ENCODE measurements at places on chromosomes 5 and 9. TPM values are rescaled to one million over a fixed set of nuclear protein-coding genes. Genes with fewer than 3 reads are reported as not detected.

Gene IL5
- not detected for total RNA-seq

- H3K36me3 ChIP-seq = peaks cover 3% of the 10 kb centered on the region
- no peaks in the 10 kb centered on the region for H3K27me3 ChIP-seq
- H3K27ac ChIP-seq = no peak overlapping the region
- H3K4me3 ChIP-seq = no peak overlapping the region
These were observed 53.0 kb upstream of the RETREG1 start for GRCh38 chr5:16669776-16670175.

Gene VLDLR
- total RNA-seq = 22.5 TPM

- H3K36me3 ChIP-seq = no peaks in the 10 kb centered on the region
- H3K27ac ChIP-seq = no peak overlapping the region
- H3K4me3 ChIP-seq = no peak overlapping the region
- H3K4me1 ChIP-seq = no peaks in the 10 kb centered on the region
- no peaks in the 10 kb centered on the region for H3K27me3 ChIP-seq
- peak; percentile 16 for DNase-seq
These were observed 103.3 kb downstream of the SREK1 start for GRCh38 chr5:66247176-66247960.

GRCh38 chr5:39024005-39024404 lies 50.2 kb downstream of the RICTOR start:
- no peaks in the 10 kb centered on the region for H3K4me1 ChIP-seq
- no peaks in the 10 kb centered on the region for H3K27me3 ChIP-seq
- no peak for DNase-seq
- H3K4me3 ChIP-seq = no peak overlapping the region

GRCh38 chr9:37141015-37141414 lies 20.6 kb downstream of the ZCCHC7 start:
- DNase-seq = no peak
- no peak overlapping the region for H3K27ac ChIP-seq
- no peaks in the 10 kb centered on the region for H3K4me1 ChIP-seq
- no peaks in the 10 kb centered on the region for H3K27me3 ChIP-seq

DNA sequence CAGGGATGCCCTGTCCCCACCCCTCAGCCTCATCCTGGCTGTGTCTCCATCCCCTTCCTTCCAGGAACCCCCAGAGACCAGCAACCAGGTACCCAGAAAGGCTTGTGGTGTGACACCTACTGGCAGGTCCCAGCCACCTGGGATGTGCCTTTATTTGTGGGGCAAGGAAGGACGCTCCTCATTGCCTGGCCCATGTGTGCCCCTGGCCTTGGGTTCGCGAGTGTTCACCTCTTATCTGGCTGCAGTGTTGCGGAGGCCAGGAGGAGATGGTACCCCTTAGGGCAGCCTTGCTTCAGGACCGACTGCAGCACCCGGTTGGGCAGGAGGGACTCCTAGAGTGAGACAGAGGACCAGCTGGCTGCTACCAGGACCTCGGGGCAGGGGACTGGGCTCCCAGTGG lies 8.8 kb downstream of the C9orf50 start:
- DNase-seq = no peak
- H3K4me1 ChIP-seq = peaks cover 24% of the 10 kb centered on the region
- H3K4me3 ChIP-seq = no peak overlapping the region
- H3K27me3 ChIP-seq = no peaks in the 10 kb centered on the region
- H3K27ac ChIP-seq = no peak overlapping the region
- H3K36me3 ChIP-seq = no peaks in the 10 kb centered on the region

DNA sequence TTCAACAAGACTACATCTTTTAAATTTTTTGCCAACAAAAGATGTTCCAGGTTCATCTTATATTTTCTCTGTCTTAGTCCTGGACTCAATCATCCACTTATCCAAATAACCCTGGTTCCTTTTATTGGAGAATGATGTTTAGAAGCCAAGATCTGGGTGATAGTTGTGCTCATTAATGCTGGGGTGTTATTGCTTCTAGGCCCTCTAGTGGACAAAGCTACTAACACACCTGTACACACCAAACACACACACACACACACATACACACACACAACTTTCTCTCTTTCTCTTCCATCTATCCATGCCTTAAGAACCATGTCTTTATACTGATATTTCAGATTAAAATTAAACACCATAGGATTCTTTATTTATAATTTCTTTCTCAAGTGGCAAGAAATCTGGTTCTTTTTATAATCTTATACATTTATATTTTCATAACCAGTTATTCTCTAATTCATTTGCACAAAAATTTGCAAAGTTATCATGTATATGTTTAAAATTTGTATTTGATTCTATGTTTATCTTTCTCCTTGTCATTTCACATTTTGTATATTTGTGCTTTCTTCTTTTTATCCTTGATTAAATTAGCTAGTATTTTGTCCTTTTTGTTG lies 179.1 kb upstream of the SMIM23 start:
- no peak for DNase-seq
- H3K36me3 ChIP-seq = no peaks in the 10 kb centered on the region
- no peak overlapping the region for H3K27ac ChIP-seq
- no peak overlapping the region for H3K4me3 ChIP-seq

DNA sequence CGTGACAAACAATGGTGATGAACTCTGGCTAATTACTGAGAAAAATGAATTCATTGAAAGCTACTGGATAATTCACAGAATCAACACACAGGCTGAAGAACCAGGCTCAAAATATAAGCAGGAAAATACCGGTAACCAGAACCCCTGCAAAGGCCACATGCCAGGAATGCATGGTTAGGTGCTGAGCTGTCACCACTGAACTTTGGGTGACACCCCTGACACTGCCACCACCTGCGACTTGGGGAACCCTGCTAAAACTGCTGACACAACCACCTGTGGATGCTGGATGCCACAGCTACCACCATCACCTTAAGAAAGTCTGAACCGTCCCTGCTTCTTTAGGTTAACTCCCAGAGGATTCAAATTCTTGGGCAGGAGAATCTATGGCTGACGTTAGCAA lies 72.0 kb upstream of the NR4A3 start:
- H3K27me3 ChIP-seq = no peaks in the 10 kb centered on the region
- H3K27ac ChIP-seq = no peak overlapping the region
- no peak for DNase-seq
- no peaks in the 10 kb centered on the region for H3K36me3 ChIP-seq

GRCh38 chr5:32290922-32291321 lies 21.8 kb downstream of the MTMR12 start:
- H3K4me3 ChIP-seq = no peak overlapping the region
- H3K4me1 ChIP-seq = no peaks in the 10 kb centered on the region
- no peaks in the 10 kb centered on the region for H3K27me3 ChIP-seq
- H3K27ac ChIP-seq = no peak overlapping the region
- DNase-seq = no peak
- no peaks in the 10 kb centered on the region for H3K36me3 ChIP-seq

Gene MYOZ3
- total RNA-seq = 0.92 TPM

Gene ARSI
- total RNA-seq = 27.9 TPM

Gene FREM1
- total RNA-seq = 27.7 TPM

DNA sequence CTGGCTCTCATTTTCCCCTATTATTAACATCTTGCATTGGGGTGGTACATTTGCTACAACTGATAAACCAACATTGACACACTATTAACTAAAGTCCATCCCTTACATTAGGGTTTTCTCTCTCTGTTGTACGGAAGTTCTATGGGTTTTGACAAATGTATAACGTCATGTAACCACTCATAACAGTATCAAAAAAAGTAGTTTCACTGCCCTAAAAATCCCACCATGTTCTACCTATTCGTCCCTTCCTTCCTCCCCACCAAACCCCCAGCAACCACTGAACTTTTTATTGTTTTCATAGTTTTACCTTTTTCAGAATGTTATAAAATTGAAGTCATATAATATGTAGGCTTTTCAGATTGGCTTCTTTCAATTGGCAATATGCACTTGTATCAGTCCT lies 40.1 kb downstream of the MLLT3 start:
- H3K27ac ChIP-seq = no peak overlapping the region
- H3K36me3 ChIP-seq = no peaks in the 10 kb centered on the region
- peaks cover 2% of the 10 kb centered on the region for H3K4me1 ChIP-seq
- DNase-seq = no peak

Gene ZFR
- total RNA-seq = 93.3 TPM

GRCh38 chr5:111070272-111071134 lies 1.0 kb upstream of the TSLP start:
- no peak overlapping the region for H3K4me3 ChIP-seq
- peak; percentile 53 for DNase-seq
- H3K27me3 ChIP-seq = peaks cover 84% of the 10 kb centered on the region
- no peak overlapping the region for H3K27ac ChIP-seq

DNA sequence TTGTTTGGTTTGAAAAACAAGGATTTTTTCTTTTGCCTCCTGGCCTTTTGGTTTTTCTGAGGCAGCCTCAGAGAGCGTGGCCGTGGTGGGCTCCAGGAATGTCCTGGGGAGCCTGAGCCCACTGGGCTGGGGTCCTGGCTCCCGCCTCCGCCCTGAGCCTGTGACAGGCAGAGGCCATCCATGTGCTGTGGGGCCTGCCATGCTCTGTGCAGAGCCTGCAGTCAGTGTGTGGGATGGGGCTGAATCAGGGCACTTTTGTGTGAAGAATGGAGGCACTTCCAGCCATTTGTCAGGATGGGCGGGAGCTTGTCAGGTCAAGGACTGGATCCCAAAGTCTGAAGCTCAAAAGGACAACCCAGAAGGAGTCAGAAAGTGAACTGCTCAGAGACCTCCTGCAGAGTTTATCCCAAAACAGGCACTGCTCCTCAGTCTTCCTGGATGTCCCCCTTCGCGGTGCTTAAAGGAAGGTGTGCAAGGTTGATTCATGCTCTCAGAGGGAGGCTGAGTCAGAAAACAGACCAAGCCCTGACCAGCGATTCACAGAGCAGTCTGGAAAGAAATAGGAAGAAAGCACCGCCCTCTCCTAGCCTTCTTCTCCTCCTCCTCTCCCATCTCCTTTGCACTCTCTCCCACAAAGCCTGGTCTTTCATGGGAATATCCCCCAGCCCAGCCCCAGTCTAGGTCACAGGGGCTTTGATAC lies 53.2 kb downstream of the MVB12B start:
- H3K36me3 ChIP-seq = no peaks in the 10 kb centered on the region
- H3K27ac ChIP-seq = no peak overlapping the region
- peaks cover 22% of the 10 kb centered on the region for H3K4me1 ChIP-seq

Gene FOXD4L6
- total RNA-seq = not detected

DNA sequence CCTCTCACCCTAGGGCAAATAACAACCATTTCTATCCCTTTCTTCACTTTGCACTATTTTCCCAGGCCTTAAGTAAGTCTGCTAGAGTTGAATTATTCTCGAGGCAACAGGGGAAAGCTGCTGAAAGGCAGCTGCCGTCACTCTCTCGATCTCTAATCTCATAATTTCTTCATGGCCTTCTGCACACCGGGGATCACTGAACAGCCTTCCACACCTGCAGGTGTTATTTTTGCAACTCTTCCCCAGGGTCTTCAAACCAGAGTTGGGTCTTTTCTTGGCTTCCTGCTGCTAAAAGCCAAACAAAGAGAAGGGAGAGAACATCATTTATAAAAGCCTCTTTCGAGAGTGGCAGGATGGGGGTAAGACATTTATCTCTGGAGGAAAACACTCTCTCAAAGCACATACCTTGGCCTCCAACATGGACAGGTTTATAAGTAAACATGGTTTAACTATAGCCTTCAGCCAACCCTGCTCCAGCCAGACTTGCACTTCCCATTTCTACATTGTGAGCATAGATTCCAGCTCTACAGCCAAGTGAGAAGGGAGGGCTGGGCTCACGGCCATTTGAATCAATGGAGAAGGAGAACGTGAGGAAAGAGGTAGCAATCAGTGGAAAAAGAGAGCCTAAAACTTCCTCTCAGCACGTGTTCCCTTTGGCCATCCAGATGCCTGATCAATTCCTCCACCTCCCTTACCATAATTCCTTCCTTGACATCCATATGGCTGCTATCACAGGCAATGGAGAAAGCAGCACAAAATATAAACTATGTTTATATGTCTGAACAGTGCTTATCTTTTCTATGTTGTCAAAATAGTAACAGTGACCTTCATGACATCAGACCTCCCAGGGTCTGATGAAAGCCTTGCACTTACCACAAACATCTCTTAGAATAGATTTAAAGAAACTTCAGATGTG lies 464.9 kb downstream of the TLE1 start:
- no peaks in the 10 kb centered on the region for H3K4me1 ChIP-seq
- H3K27me3 ChIP-seq = no peaks in the 10 kb centered on the region
- no peak for DNase-seq
- H3K36me3 ChIP-seq = no peaks in the 10 kb centered on the region
- H3K4me3 ChIP-seq = no peak overlapping the region

- H3K27ac ChIP-seq = no peak overlapping the region
- no peaks in the 10 kb centered on the region for H3K36me3 ChIP-seq
- H3K4me3 ChIP-seq = no peak overlapping the region
- no peaks in the 10 kb centered on the region for H3K4me1 ChIP-seq
These were observed 264.6 kb downstream of the TMEM167A start for GRCh38 chr5:82812575-82812974.

- no peak overlapping the region for H3K27ac ChIP-seq
- no peak for DNase-seq
- H3K27me3 ChIP-seq = peaks cover 27% of the 10 kb centered on the region
- H3K4me3 ChIP-seq = no peak overlapping the region
- H3K36me3 ChIP-seq = no peaks in the 10 kb centered on the region
These were observed 1.5 kb downstream of the FAM78A start for GRCh38 chr9:131274674-131275331.

DNA sequence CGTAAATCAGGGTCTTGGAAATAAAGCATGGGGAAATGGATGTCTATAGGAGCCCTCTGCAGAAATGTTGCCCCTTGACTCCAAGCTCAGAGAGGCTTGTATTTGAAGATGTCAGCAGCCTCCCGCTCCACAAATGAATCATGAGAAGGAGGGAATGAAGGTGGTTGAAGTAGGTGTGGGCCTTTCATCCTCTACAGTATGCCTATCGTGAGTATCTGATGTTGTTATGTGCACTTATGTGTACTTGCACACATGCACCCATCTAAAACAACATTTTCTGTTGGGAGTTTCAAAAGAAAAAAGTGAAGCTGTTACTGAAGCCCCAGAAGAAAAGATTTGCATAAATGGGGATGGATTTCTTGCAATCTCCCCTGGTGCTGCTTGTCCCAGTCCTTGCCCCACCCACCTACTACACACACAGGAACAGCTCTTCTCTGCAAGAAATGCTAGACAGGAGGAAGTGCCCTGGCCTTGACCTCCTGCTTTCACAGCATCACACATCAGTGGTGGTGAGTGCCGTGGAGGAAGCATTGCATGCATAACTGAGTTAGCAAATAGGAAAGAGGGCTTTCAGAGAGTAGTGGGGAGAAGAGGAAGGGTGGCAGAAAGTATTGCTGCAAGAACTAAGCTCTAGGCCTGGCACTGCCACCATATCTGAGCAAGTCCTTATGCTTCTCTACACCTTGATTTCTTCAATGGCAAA lies 156.1 kb downstream of the SNX18 start:
- no peaks in the 10 kb centered on the region for H3K4me1 ChIP-seq
- no peak overlapping the region for H3K4me3 ChIP-seq
- no peaks in the 10 kb centered on the region for H3K27me3 ChIP-seq
